ENCODE measurements at places on chromosomes 1 and 21.
A peak's percentile ranks its signal among the peaks of the same experiment; 100 is the strongest.

GRCh38 chr1:240611228-240611618 lies 732 bp downstream of the GREM2 start:
- DNase-seq, result no peak

GRCh38 chr1:36591278-36591677 lies 108.6 kb upstream of the CSF3R start:
- no peak for DNase-seq

DNA sequence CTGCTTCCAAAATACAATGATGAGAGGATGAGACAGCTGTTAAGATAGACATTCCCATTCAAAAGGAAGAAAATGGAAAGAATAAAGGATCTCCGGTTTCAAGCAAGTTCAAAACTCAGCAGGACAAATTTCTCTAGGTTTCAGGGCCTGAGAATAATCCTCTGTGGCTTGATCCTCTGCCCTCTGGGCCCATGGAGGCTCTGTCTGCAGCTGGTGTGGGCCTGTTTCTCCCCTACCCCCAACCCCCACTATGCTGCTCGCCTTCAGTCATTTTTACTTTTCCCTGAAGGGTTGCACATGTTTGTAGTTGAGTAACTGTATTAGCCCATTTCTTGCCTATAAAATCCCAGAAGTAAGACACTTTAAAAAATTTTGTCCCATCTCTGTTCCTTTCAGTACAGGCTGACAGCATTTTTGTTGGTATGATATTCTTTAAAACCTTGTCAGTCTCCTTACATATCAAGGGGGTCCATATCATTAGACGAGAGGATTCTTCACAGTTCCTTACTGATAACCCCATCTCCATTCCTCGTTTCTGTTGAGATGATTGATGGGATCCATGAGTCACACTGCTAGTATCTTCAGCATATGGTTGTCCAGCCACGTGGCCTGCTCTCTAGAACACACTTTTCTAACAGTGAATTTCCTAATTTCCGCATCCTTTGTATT lies 10.5 kb downstream of the ZMYM4 start:
- DNase-seq, result no peak

- DNase-seq, result no peak
Observed at GRCh38 chr1:67434491-67434890, 4.3 kb upstream of the SERBP1 start.

- peak; percentile 3 for DNase-seq
Observed at GRCh38 chr1:244603498-244603897, 49.4 kb upstream of the DESI2 start.
